ENCODE measurements at places on chromosomes 11 and 22.

DNA sequence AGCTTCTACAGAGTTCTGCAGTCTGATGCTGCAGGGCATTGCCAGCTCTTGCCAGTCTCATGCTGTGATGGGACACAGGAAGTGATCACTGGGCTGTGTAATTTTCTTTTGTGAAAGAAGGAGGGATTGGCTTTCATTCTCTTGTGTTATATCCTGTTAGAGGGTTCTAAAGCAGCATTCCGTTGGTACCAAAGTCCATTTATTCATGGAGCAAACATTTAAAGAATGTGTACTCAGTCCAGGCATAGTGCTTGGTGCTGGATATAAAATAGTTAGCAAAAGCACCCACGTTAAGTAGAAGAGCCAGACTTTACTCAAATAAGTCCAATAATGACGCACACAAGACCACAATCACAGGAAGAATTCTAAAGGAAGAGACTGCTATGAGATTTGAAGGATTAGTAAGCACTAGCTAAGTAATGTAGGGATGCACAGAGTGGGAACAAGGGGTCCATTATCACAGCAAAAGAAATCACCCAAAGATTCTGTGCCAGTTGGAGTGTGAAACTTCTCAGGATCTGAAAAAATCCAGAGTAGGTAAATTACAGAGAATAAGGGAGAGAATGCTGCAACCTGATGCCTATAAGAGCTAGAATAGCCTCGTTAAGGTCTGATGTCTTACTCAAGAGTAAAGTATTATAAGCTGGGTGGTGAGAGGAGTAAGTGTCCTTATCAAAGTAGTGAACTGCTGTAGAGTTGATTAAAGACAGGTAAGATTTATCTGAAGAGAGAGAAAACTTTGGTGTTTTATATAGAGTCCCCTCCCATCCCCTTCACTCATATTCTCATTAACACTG is 728.3 kb downstream of the METTL15 start:
- peak; percentile 99 for DNase-seq

DNA sequence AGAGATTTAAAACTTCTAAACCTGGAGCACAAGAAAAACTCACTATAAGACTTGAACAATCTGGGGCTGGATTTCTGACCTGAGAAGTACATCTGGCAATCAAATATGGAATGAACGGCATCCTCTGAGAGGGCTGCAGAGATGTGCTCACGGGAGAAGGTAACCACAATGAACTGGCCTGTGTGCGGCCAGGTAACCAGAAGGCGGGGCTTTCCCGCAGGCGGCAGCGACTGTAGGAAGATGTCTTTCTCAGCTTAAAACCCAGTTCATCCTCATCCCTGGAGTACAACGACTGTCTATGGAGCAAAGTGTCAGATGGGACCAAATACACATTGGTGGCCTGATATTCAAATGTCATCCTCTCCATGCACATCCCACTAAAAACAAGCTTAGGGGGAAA is 24.5 kb downstream of the MICAL3 start:
- no peak for DNase-seq

DNA sequence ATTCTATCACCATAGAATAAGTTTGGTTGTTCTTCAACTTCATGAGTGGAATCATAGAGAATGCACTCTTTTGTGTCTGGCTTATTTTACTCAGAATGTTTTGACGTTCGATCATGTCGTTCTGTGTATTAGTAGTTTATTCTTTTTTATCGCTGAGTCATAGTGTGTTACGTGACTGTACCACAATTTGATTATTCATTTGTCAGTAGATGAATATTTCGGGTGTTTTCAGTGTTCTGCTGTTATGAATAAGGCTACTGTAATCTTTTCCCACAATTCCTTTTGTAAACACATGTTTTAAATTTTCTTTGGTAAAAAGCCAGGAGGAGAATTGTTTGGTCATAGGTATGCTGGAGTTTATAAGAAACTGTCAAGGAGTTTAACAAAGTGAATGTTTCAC is 279.9 kb upstream of the B3GAT1 start:
- DNase-seq = peak; percentile 73

GRCh38 chr11:88594274-88594950 is 256.9 kb upstream of the CTSC start:
- no peak for DNase-seq

DNA sequence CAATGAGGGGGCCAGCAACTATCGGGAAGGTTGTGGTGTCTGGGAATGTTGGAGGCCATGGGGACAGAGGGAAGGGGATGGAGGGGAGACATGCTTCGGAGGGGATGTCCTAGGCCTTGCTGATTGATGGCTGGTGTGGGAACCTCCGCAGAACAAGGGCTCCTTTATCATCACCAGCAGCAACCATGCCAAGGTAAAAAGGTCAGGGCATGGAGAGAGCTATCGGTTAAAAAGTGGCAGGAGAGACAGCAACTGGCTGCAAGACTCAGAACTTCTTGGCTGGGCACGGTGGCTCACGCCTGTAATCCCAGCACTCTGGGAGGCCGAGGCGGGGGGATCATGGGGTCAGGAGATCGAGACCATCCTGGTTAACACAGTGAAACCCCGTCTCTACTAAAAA is 3.0 kb downstream of the GSTT4 start:
- no peak for DNase-seq

DNA sequence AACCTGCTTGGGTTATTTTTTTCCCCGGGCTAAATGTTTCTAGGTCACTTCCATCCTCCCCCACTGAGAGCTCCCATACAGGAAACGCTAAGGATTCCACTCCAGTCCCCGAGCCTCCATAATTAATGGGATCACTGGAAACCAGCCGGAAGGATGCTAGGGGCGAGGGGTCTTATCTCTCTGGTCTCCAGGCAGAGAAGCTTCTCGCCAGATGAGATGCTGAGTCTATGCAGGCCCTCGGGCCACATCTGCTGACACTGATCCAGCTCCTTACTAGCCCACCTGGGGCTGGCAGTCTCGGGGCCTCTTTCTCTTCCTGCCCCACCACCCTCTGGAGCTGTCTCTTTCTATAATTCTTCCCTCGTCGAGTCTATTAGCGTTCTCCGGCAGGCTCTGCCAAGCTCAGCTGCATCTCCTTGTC is 125.9 kb upstream of the SYT13 start:
- peak; percentile 22 for DNase-seq

DNA sequence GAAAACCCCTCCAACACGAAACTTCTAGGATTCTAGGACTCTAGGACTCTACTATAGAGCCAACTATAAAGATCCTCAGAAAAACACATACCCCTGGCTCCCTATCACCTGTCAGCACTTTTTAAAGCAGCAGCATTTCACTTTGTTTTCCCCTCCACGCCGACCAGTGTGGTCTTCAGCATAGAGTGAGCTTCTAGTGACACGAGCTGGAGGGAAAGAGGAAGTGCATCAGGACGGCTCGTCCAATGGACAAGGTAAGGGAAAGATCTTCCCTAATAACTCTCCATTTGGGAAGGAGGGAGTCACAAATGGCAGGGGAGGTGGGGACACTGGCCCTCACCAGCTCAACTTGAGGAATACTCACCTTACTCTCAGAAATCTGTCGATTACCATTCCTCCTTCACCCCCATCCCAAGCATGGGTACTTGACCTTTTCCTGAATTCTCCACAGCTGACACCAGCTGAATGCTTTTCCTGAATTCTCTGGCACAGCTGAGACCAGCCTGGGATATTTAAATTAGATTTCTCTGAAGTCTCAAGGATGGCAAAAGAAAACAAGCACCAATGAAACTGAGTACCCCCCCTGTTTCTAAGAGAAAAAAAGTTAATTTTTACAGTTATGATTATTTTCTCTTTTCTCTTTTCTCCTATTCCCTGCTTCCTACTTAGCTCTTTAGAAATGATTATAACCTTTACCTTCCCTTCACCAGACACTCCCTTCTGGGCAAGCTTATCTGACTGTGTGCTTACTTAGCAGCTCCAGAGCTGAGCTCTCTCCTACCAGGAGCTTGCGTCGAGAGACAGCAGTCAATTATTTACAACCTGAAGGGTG is 33.3 kb upstream of the NNMT start:
- DNase-seq = peak; percentile 51

GRCh38 chr11:37560346-37560745 is 962.3 kb upstream of the RAG2 start:
- no peak for DNase-seq
